ENCODE measurements at places on chromosomes 5 and 9.
A peak's percentile ranks its signal among the peaks of the same experiment; 100 is the strongest.

DNA sequence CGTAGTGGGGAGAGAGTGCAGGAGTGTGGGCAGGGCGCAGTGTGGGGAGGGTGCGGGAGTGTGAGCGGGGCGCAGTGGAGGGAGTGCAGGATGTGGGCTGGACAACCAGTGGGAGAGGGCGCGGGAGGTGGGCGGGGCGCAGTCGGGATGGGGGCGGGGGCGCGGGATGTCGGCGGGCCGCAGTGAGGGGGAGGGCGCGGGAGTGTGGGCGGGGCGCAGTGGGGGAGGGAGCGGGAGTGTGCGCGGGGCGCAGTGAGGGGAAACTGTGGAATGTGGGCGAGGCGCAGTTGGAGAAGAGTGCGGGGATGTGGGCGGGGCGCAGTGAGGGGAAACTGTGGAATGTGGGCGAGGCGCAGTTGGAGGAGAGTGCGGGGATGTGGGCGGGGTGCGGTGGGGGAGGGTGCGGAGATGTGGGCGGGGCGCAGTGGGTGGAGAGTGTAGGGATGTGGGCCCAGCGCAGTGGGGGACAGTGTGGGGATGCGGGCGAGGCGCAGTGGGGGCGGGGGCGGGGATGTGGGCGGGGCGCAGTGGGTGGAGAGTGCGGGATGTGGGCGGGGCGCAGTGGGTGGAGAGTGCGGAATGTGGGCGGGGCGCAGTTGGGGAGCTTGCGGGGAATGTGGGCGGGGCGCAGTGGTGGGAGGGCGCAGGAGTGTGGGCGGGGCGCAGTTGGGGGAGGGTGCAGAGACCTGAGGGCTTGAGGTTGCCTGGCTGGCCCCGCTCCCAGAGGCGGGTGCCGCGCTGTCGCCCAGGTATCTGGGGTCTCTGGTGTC lies at the start of gene NXNL2:
Gene NXNL2, plus strand, starts transcription at position 723 of the 770 bp plus-strand sequence. CDS start 257 bp downstream, outside the sequence.
- peak; percentile 29 for DNase-seq

GRCh38 chr5:125041798-125042197 lies 295.4 kb upstream of the ZNF608 start:
- DNase-seq = no peak

GRCh38 chr9:35603506-35603985 lies 1.5 kb upstream of the TESK1 start:
- DNase-seq = peak; percentile 28

DNA sequence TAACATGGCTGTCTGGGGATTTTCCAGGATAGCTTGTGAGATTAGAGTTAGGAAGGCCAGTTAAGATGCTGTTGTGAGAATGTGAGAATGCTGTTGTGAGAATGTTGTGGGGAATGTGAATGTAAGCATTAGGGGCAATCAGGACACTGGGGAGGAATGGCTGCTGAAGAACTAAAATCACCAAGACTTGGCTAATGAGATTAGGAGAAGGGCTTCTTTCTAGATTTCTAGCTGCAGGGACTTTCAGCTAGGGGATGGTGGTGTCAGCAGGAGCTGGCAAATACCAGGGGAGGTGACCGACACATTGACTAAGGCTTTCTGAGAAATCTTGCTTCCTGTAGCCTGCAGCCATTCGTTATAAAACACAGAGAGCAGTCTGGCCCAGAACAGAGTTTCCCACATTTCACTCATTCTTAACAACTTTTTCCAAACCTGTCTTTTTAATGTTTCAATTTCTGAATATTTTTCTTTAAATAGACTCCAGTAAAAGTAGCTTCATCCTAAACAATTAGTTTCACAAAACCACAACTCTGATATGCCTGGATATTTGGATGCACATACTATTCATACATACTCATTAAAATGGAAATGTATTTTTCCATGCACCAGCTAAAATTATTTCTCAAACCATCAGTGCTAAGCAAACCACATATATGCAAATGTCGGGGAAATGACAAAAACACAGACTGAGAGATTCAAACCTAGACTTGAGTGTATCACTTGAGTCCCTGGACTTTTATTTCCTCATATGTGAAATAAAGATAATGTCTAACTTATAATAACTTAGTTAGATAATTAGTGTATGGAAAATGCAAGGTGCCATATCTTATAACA lies 89.3 kb upstream of the TNC start:
- DNase-seq = no peak

GRCh38 chr5:159837860-159838259 lies 78.4 kb upstream of the ADRA1B start:
- DNase-seq = no peak

- DNase-seq = no peak
These were observed 91.4 kb upstream of the ACO1 start for GRCh38 chr9:32293091-32293490.

GRCh38 chr9:37229882-37230482 lies 109.6 kb downstream of the ZCCHC7 start:
- no peak for DNase-seq

DNA sequence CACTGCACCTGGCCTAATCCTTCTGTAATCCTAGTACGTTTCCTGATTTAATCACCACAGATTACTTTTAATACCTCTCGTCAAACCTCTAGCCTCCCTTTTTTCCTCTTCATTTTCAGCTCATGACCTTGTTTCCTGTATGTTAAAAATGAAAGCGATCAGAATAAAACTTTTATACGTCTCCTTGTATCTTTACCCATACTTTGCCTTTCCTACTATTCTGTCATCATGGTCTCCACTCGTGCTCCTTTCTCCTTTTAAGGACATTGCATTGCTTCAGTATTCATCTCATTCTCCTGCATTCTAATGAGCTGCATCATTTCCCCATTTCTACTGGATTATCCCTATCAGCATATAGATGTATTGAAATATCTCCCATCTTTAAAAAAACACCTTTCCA lies 8.5 kb downstream of the CDC42SE2 start:
- DNase-seq = no peak

- peak; percentile 47 for DNase-seq
These were observed 713 bp downstream of the MOB3B start for GRCh38 chr9:27528886-27529315.

GRCh38 chr5:36179950-36180349 lies 28.0 kb downstream of the SKP2 start:
- no peak for DNase-seq

- DNase-seq = no peak
These were observed 18.5 kb upstream of the GAS1 start for GRCh38 chr9:86965636-86966395.

DNA sequence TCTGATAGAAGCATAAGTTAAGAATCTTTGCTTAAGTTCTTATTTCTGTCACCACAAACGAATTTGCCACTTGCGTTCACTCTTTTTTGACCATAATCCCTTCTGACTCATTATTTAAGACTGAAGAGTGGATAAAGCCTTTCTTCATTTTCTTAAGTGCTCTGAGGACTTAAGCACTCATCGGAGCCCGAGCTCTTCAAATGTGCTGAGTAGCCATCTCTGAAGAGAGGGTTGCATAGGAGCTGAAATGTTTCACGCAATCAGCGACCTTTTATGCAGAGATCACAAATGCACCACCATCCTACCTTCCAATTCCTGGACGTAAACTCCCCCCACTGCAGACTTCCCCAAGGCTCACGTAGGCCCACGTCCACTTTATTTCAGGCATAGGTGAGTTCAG lies 699.2 kb downstream of the IRX1 start:
- no peak for DNase-seq

GRCh38 chr9:3177146-3177761 lies 333.4 kb upstream of the PUM3 start:
- no peak for DNase-seq

GRCh38 chr5:135462304-135462703 lies 10.2 kb upstream of the TIFAB start:
- DNase-seq = peak; percentile 36

- DNase-seq = no peak
These were observed 621 bp downstream of the NR6A1 start for GRCh38 chr9:124770359-124771020.

GRCh38 chr5:168132241-168132641 lies 159.2 kb upstream of the WWC1 start:
- no peak for DNase-seq

DNA sequence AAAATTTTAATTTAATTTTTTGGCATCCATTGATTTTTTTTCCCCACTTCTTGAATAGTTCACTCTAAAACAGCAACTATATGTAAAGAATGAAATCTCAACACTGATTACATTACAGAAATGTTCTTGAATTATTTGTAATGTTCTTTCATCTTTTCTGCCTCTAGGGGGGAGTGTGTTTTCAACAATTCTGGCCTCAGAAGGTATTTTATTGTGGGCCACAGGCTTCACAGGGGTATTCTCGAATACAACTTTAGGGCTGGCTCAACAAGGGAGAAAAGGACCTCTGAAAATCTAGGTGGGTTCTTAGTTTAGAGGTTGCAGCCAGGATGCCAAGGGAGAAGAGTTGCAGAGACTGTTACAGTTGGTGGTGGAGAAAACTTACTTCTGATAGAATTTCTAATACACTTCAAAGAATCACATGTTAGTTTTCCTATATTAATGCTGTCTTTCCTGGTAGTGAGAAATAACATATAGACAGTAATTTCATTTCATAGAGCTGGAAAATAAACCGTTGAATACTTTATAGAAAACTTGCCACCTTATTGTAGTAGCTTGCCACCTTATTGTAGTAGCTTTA lies 3.6 kb upstream of the NPR3 start:
- peak; percentile 30 for DNase-seq

- no peak for DNase-seq
These were observed 90.1 kb downstream of the COL5A1 start for GRCh38 chr9:134731497-134732391.

DNA sequence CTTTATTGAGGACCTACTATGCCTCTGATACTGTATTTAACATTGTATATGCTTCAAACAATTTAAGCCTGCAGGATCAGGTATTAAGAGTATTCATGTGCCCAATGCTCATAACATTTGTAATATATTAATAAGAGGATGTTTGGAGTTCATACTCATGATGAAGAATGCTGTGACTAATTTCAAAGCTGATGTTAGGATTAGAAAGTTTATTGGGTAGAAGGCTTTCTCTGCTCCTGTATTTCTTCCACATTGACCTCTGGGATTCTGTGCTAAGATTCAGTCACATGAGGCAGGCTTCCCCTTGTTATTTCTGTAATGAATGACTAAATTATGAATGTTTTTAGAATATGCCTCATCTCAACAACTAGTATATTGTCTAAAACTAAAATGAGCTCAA lies 456.4 kb downstream of the NFIB start:
- DNase-seq = no peak

DNA sequence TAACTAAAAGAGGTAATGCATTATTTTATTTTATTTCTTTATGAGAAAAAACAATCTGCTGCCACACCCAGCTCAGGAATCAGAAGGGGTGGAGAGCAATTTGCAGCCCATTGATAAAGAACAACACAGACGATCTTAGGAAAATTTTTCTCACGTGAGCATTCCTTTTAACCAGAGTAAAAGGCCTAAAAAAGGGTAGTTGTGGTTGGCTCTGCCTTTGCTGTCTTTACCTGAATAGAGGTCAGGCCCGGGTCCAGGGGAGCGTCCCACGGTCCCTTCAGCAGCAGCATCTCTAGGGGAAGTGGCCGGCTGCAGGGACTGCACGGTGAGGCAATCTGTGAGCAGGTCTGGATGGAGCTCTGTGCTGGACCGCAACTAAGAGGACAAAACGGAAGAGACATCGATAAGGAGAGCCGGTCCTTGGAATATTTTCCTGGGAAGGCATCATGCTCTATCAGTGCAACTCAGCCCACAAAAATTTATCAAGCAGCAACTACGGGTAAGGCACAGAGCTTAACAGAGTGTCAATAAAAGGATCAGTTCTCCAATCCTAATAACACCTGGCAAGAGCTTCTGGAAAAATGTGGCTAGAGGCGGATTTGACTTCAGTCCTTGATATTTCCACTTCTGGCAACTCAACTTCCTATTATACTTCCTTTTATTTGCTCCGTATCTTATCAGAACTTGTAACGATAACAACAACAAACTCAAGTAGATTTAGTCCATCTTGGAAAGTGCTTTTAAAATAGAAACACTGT lies 372.8 kb upstream of the RFX3 start:
- DNase-seq = no peak

- peak; percentile 20 for DNase-seq
These were observed 165.5 kb upstream of the NFIL3 start for GRCh38 chr9:91589101-91589553.

- DNase-seq = no peak
These were observed 8.5 kb upstream of the INIP start for GRCh38 chr9:112726428-112726827.

GRCh38 chr5:111782216-111782615 lies 25.2 kb upstream of the NREP start:
- DNase-seq = no peak

DNA sequence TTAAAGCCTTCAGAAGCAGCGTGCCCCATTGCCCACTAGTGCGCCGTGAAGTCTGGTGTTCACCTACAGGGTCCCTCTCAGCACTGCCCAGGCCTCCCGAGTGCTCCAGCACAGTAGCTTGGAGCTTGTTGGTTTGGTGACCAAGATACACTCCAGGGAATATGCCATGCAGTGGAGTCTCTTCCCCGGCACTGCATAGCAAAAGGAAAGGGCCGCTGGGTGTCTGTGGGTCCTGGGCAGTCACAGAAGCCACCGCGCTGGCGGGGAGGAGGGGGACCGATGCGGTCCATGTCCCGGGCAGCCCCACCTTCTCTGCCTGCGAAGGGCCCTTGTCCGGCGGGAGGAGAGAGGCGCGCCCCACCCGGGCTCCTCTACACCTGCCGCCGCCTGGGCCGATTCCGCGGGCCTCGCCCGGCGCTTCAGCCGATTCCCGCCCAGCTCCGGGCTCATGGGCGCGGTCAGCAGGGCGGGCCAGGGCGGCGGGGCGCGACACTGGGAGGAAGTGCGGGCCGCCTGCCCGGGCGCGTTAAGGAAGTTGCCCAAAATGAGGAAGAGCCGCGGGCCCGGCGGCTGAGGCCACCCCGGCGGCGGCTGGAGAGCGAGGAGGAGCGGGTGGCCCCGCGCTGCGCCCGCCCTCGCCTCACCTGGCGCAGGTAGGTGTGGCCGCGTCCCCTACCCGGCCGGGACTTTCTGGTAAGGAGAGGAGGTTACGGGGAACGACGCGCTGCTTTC lies at the start of gene SYK:
Gene SYK, plus strand, starts transcription at position 579 of the 732 bp plus-strand sequence. CDS start 42,080 bp downstream, outside the sequence.
- no peak for DNase-seq

- no peak for DNase-seq
These were observed 132.7 kb downstream of the SLC12A2 start for GRCh38 chr5:128216285-128216684.

DNA sequence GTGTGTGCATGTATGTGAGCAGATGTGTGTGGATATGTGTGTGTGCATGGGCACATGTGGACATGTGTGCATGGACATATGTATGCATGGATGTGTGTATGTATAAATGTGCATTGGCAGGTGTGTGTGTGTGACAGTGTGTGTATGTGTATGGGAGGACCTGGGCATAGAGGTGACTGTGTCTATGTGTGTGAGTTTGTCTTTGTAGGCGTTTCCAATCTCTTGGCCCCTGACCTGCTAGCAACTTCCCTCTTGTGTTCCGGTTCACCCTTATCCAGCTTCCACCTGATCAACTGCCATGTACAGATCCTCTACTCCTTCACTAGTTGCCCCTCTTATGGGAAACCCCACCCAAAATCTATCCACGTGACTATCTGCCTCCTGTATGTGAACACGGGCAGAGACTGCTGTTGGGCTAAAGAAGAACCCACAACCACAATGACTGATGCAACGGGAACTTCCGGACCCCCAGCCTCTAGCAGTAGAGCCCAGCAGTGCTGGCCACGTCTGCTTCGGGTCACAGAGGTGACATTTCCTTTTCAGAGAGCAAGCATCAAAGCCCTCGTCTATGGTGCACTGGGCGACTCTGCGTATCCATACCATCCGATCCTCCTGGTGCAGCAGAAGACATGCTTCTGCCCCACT lies 24.9 kb upstream of the GADD45G start:
- no peak for DNase-seq

- DNase-seq = no peak
These were observed 586 bp upstream of the MTAP start for GRCh38 chr9:21801683-21802417.
